ENCODE measurements at places on chromosomes 2 and 18. TPM values are rescaled to one million over a fixed set of nuclear protein-coding genes. Genes with fewer than 3 reads are reported as not detected.

Gene GCG
- total RNA-seq = not detected

Gene CNRIP1
- 5.8 TPM for total RNA-seq

Gene ITGB6
- total RNA-seq = 0.79 TPM

Gene GALNT5
- total RNA-seq = 0.08 TPM

DNA sequence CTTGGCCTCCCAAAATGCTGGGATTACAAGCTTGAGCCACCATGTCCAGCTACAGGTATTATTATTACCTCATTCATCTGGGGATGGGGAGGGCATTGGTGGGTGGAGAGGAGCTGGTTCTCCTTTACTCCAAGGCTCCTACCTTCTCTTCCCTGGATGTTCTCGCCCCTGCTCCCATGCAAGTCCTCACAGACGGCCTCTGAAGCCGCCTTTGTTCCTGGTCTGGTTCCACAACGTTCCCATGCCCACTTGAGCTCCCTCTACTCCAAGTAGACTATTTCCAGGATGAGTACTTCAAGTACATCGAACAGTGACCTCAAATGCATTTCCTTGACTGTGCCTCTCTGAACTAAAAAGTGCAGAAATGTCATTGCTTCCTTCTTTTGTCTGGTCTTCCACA is 3.2 kb upstream of the SLC20A1 start:
- no peaks in the 10 kb centered on the region for H3K36me3 ChIP-seq
- no peak for DNase-seq
- no peak overlapping the region for H3K27ac ChIP-seq
- no peak overlapping the region for H3K4me3 ChIP-seq
- no peaks in the 10 kb centered on the region for H3K27me3 ChIP-seq

DNA sequence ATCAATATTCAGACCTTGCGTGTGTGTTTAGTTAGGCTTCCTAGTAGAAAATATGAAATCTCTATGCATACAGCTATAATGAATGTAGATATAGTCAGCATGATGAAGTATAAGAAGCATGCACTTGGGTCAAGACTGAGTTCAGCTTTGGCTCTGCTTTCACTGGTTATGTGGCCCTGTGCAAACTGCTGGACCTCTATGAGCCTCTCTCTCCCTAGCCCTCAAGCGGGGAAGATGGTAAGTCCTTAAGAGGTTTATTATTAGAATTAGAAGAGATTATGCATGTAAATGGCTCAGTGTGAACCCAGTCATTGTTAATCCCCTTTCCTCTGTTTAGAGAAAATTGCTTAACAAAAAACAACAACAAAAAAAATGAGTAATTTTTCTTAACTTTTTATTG is 178.8 kb upstream of the NXPH2 start:
- no peaks in the 10 kb centered on the region for H3K4me1 ChIP-seq
- DNase-seq = no peak
- H3K36me3 ChIP-seq = no peaks in the 10 kb centered on the region
- H3K27ac ChIP-seq = no peak overlapping the region

DNA sequence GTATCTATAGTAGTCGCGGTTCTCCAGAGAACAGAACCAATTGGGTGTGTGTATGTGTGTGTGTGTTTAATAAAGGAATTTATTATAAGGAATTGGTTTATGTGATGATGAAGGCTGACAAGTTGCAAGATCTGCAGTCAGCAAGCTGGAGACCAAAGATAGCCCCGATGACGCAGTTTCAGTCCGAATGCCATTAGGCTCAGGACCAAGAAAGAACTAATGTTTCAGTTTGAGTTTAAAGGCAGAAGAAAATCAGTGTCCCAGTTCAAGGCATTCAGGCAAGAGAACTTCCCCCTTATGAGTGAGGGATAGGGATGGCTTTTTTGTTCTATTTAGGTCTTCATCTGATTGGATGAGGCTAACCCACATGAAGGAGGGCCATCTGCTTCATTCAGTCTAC is 221.6 kb downstream of the HNMT start:
- no peaks in the 10 kb centered on the region for H3K27me3 ChIP-seq
- H3K4me1 ChIP-seq = no peaks in the 10 kb centered on the region
- H3K27ac ChIP-seq = no peak overlapping the region
- H3K36me3 ChIP-seq = no peaks in the 10 kb centered on the region

DNA sequence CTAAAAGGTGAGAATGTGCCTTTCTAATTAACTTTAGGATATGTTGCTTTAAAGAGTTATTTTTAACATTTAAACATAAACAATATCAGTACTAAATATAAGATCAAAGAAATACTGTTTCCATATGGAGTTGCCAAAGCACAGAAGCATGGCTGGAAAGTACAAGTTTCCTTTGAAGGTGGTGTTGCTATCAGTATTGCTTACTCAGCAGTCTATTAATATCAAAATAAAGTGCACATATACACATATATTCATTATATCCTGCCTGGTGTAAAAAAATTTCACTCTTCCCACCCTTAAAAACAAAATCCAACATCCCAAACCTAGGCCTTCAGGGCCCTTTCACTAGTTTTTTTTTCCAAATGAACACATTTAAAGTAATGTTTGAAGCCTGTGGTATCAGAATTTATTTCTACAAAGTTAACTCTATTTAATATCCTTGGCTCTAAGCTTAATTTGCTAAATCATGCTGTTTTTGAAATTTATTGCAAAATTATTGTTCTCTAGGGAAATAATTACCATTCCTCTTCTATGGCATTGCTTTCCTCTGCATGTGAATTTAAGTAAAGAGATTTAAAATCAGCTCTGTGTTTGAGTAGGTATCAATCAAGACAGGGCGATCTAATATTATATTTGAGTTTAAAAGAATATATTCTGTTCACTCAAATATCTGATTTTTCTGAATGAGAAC is 192.7 kb upstream of the MEIS1 start:
- DNase-seq = no peak
- H3K27me3 ChIP-seq = no peaks in the 10 kb centered on the region
- H3K4me3 ChIP-seq = no peak overlapping the region
- no peaks in the 10 kb centered on the region for H3K36me3 ChIP-seq
- no peak overlapping the region for H3K27ac ChIP-seq
- peaks cover 3% of the 10 kb centered on the region for H3K4me1 ChIP-seq
